ENCODE measurements at places on chromosomes 3 and 15.

DNA sequence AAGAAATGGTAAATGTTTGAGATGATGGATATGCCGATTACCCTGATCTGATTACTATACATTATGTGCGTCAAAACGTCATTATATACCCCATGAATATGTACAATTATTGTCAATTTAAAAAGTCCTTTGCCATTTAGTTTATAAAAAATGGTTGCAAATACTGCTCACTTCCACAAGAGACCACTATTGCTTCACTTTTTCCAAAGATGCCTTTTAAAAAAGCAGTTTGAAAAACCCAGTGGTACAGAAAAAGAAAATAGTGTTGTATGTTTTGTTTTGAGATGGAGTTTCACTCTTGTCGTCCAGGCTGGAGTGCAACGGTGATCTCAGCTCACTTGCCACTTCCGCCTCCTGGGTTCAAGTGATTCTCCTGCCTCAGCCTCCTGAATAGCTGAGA, 39.3 kb downstream of the EDEM1 start:
- DNase-seq, result peak; percentile 56

DNA sequence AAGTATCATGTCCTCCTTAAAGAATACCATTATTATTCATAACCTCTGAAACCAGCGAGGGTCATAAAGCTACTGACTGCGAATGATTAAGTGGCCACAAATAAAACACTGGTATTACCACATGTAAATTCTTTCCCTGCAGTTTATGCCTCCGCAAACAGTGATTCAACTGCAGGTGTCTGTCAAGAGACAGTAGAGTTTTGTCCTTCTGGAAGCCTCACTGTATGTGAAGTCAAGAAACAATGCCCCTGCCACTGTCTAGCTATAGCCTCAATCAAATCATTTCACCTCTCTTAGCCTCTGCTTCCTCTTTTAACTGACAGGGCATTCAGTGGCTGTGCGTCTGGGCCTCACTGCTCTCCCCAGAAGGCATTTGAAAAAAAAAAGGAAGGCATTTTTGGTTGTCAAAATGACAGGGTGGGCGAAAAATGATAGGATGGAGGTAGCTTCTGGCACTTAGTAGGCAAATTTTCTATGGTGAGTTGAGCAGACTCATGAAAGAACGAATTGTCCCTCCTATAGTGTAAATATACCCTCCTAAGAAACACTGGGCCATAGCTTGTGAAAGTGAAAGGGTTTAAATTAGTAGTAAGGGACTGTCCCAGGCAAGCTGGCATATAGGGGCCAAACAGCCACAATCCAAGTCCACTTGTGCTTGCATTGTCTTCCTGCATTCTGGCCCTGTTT, 66.7 kb downstream of the FILIP1L start:
- DNase-seq, result no peak

- DNase-seq, result no peak
These were observed 44.0 kb upstream of the GLCE start for GRCh38 chr15:69116391-69116790.

DNA sequence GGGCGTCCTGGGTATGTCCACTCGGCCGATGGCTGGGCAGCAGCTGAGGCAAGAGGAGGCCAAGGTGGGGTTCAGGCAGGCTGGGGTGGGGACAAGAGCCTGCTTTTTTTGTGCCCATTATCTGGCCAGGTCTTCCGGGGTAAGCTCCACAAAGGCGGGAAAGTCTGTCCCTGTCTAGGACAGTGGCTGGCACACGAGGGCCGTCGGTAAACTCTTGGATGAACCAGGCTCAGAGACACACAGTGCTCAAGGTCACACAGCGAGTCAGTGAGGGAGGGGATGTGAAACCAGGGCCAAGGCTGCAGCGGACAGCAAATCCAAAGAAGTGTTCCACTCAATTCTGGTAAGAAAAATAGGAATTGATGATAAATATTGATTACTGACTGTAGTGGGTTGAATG, 2.9 kb downstream of the DNAJB8 start:
- no peak for DNase-seq

GRCh38 chr3:24688446-24689148, 193.9 kb upstream of the THRB start:
- no peak for DNase-seq

DNA sequence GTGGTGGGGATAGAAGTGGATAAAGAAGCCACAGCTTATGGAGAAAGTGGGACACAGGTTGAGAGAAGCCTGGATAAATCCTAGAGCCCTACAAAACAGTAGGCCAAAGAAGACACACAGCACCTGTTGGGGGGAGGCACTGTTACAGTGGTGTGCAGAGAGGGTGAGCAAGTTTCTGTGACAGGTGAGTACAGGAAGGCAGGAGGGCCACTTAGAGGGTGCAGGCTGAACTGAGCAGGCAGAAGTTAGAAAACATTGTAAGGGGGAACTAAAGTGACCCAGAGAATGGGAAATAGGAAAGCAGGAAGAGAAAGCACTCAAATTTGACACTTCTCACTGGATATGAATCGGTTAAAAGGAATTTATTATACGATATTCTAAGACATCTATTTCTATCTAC, 146.1 kb upstream of the TMCO5A start:
- no peak for DNase-seq

GRCh38 chr3:55555873-55556618, 68.9 kb upstream of the WNT5A start:
- no peak for DNase-seq

GRCh38 chr3:30777426-30778113, 116.9 kb downstream of the GADL1 start:
- no peak for DNase-seq

DNA sequence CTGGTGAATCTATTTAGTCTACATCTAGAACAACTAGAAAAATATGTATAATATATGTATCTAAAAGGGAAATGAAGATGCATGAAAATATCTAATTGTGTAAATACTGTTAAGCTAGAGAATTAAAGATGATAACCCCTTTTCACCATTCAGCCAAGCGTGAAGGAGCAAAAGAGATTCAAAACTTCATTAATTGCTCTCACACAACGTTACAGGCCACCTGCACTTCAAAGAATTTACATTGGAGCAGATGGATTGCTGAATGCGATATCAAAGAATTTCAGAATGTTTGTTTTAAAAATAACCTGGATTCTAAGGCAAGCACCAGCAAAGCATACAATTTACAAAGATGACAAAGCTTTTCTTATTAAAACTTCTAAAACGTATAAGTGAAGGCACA, 243.2 kb downstream of the ROBO2 start:
- peak; percentile 52 for DNase-seq

DNA sequence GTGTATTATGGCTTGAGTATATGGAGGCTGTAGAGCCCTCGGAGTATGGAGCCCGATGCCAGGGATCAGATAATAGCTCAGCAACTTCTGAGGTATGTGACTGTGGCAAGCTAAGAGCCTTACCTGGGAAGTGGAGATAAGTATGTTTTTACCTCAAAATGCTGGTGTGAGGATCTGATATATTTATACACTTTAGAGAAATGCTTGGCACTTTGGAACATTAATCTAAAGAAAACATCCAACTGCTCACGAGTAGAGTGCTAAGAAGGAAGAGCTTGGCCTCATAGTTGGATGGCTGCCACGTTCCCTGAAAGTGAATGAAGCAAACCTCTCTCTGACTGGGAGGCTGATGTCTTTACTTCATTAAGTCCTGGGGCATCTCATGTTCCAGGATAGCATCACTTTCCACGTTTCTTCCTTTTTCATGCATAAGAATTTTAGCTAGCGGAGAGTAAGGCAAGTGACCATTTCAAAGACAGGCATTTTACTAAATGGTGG, 58.9 kb upstream of the GOLGA8J start:
- DNase-seq, result peak; percentile 58

- DNase-seq, result no peak
These were observed 101.0 kb downstream of the ATG7 start for GRCh38 chr3:11373235-11373634.

- DNase-seq, result no peak
These were observed 132.1 kb downstream of the IL1RAP start for GRCh38 chr3:190645932-190646460.

DNA sequence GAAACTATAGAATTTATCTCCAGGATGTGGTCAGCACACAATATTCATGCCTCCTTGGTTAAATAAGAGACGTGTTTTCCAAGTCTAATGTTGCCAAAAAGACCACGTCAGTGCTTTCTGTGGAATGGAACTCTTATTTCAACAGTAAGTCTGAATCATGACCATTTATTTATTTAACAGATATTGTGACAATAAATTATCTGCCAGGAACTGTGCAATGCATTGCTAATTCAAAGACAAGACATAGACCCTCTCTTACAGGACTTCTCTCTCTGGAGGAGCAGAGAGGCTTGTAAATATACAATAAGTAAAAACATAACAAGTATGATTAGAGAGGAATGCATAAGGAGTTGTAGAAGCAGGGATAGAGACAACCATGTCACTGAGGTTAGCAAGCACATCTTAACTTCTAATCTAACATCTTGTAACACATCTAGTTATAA, 227.5 kb downstream of the DTWD1 start:
- peak; percentile 29 for DNase-seq

DNA sequence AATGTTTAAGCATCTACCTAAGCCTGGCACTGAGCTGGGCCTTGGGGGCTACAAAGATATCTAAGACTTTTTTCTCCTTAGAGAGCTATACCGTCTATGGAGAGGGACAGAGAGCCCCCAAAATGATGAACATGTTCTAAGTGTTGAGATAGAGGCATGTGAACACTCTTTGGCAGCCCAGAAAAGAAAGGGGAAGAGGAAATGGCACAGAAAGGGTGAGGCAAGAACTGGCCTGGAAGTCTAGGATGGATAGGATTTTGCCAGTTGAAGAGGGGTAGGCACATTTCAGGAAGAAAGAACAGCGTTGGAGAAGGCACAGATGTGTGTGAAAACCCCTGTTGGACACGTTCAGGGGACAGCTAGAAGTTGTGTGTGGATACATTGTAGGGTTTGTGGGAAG, 276.2 kb upstream of the LRRFIP2 start:
- DNase-seq, result no peak
